ENCODE measurements at places on chromosomes 1 and 21.

GRCh38 chr1:209490013-209490412 lies 93.5 kb upstream of the CAMK1G start:
- no peak for DNase-seq

- DNase-seq = no peak
Measured at GRCh38 chr1:36705629-36706028, 222.9 kb upstream of the CSF3R start.

DNA sequence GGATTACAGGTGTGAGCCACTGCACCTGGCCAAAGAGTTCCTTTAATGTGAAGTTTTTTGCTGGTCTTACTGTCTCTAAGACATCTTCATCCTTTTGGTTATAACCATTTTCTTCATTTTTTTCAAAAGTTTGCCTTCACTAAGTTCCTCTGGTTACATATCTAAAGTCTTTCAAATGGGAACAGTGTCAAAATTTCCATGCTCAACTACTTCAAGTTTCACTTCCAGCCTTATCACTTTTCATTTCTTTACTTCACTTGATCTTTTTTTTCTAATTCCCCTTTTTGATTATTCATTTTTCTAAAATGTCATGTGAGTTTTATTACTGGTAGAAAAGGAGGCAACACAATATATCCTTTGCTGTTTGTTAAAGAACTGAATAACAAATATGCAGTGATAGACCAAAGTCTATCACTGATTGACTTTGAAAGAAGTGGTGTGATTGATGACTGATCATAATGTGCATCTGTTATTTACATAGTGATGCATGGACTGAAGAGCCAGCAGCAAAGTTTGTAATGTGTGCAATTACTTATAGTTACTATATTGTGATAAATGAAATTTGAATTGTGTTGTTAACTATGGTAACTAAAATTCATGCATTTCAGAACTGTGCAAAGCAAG lies 16.0 kb upstream of the ZFYVE9 start:
- no peak for DNase-seq

DNA sequence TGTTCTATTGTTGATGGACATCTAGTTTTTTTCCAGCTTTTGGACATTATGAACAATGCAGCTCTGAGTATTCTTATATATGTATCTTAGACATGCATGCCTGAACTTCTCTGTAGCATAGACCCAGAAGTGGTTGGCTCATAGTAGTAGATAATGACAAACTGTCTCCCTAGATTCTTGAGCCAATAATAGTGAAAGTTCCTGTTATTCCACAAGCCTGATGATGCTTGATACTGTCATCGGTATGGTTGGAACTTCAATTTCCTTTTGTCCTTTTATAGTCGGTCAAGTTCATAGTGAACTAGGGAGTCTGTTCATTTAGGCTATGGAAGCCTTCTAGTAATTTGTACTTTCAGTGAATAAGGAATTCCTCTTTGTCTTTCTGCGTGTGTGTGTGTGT lies 56.8 kb downstream of the MTR start:
- DNase-seq = no peak

DNA sequence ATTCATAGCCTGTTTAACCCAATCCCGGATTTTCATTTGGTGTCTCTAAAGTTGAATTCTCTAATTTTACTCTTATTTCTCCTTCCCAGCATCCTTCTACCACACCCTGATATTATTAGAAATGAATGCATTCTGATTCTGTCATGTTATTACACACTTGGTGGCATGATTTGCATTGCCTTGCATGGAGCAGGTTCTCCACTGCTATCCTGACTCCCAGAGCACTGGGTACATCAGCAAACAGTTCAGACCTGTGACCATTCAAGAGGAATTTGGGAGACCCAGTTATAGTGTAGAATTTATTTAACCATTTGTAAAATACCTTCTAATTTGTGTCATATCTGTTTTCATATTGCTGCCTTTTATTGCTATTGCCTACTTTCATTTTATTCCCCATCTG lies 2.6 kb downstream of the LRRC8B start:
- DNase-seq = no peak

DNA sequence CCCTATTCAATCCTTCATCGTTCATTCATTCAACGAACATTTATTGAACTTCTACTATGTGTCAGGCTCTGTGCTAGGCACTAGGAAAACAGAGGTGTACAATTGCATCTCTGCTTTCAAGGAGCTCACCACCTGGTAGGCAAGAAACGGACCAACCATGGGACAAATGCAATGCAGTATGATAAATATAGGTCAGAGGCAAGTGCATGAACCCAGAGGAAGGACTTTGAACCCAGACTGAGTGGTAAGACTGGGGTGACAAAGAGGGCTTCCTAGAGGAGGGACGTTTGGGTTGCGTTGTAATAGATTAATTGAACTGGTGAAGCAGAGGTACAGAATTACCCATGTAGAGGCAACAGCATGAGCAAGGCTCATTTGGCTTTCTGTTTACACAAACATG lies 16.4 kb downstream of the CD2 start:
- no peak for DNase-seq

- DNase-seq = no peak
Measured at GRCh38 chr1:51760872-51761271, 117.7 kb downstream of the NRDC start.

GRCh38 chr1:155529109-155529508 lies 33.5 kb downstream of the ASH1L start:
- DNase-seq = no peak

- DNase-seq = no peak
Measured at GRCh38 chr1:175901076-175901836, 157.9 kb upstream of the TNR start.

DNA sequence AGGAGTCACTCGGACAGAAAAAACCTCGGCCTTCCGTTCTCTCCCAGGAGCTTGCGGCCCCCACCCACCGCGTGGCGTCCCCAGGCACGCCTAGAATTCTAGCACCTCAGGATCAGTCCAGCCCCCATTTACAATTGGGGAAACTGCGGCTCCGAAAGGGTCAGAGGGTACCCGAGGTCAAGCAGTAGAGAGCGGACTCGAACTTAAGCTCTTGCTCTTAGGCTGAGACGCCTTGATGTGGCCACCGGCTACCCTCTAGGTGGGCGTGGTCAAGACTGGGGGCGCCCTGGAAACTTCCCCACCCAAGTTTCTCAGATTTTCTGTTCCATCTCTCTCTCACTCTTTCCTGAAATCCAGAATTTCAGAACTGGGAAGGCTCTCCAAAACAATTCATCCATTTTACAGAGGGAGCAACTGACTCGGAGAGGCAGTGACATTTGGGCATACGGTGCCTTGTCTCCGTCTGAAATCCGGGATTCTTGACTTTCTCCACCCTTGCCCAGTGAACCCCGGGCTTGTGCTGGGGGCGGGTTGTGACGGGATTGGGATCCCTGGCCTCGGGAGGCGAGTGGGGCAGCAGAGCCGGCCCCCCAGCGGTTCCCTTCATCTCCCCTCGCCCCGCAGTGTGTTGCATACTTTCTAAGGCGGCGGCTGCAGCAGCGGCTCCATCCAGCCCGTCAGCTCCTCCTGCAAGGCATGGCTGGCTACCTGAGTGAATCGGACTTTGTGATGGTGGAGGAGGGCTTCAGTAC lies 777 bp downstream of the AZIN2 start:
- no peak for DNase-seq
